ENCODE measurements at places on chromosomes 11 and 22. TPM values are rescaled to one million over a fixed set of nuclear protein-coding genes. Genes with fewer than 3 reads are reported as not detected.
A peak's percentile ranks its signal among the peaks of the same experiment; 100 is the strongest.

DNA sequence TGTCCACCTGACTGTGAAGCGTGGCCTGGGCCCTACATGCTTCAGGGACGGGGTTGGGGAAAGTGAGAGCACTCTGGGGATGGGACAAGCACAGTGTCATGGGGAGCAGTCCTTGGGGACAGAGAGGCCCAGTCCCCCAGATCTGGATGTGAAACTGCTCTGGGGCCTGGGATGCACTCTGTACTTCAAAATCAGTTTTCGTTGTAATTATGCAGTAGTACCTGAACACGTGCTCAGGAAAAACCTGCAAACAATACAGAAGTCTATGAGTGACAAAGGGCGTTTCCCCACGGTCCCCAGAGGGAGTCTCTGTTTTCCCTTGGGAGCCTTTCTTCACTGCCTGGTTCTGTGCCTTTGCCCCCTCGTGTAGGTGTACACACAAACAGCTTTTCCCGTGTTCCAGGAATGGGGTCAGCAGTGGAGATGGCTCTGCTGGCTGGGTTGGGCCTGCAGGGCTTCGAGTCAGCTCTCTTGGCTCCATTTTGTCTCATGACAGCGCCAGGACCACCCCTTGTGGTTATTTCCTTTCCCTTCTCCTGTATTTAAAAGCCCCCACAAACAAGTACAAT lies 5.2 kb upstream of the TNFRSF13C start:
- no peaks in the 10 kb centered on the region for H3K4me1 ChIP-seq
- no peaks in the 10 kb centered on the region for H3K27me3 ChIP-seq
- no peaks in the 10 kb centered on the region for H3K36me3 ChIP-seq
- H3K4me3 ChIP-seq = no peak overlapping the region
- H3K27ac ChIP-seq = no peak overlapping the region

GRCh38 chr22:37470087-37470445 lies 16.1 kb downstream of the MFNG start:
- no peaks in the 10 kb centered on the region for H3K4me1 ChIP-seq
- H3K27me3 ChIP-seq = peaks cover 74% of the 10 kb centered on the region
- H3K36me3 ChIP-seq = no peaks in the 10 kb centered on the region
- peak; percentile 23 for DNase-seq
- H3K4me3 ChIP-seq = no peak overlapping the region
- no peak overlapping the region for H3K27ac ChIP-seq

The NLRP6 gene
- total RNA-seq = not detected

The CPSF7 gene
- 31.2 TPM for total RNA-seq

All from GM23248 (cell line).